ENCODE measurements at places on chromosomes 4 and X.

DNA sequence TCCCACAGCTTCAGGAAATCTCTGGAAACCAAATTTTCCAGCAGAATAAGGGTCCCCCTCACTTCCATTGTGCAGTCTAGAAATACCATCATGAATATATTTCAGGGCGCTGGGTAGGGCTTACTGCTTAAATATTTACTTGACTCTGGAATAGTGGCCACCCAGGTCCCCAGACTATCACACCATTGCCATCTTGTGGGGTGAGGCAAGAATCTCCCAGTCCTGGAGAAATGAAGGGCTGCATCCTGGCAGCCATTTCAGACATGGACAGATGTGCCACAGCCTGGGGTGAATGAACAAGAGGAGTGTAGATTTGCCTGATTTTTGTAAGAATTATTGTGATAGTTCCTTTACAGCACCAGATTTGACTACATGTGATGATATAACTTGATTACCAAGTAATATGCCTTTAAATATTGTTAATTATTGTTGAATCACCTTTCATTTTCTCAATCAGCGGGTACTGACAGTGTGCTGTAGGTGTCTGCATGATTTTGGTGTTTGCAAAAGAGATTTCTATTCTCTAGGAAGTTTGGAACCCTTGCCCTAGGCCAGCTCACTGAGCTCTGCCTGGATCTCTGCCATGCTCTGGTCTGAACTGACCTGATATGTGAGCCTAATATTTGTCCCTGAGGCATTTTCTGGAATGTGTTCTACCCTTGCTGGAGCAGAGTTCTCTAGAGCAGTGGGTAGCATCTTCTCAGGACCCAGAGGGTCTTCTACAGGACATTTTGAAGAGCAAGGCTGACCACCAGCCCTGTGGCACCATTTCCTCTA lies 183.4 kb downstream of the KIT start:
- no peak for DNase-seq

- DNase-seq, result no peak
Measured at GRCh38 chr4:25350561-25350960, 26.5 kb upstream of the ANAPC4 start.

DNA sequence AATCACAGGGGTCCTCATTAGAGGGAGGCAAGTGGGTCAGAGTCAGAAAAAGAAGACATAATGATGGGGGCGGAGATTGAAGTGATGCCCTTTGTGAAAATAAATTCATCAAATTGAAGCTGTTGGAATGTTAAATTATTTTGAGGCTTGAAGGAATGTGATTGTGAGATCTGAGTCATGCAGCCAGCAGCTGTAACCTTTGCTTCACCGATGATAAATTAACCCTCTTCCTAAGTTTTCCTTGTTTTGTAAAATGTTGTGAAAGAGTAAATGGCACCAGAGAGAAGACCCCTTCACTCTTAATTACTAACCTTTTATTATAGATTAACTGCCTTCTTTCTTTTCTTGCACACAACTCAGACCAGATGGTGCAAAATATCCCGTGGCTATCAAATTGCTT lies 47.7 kb upstream of the FAM9A start:
- no peak for DNase-seq

DNA sequence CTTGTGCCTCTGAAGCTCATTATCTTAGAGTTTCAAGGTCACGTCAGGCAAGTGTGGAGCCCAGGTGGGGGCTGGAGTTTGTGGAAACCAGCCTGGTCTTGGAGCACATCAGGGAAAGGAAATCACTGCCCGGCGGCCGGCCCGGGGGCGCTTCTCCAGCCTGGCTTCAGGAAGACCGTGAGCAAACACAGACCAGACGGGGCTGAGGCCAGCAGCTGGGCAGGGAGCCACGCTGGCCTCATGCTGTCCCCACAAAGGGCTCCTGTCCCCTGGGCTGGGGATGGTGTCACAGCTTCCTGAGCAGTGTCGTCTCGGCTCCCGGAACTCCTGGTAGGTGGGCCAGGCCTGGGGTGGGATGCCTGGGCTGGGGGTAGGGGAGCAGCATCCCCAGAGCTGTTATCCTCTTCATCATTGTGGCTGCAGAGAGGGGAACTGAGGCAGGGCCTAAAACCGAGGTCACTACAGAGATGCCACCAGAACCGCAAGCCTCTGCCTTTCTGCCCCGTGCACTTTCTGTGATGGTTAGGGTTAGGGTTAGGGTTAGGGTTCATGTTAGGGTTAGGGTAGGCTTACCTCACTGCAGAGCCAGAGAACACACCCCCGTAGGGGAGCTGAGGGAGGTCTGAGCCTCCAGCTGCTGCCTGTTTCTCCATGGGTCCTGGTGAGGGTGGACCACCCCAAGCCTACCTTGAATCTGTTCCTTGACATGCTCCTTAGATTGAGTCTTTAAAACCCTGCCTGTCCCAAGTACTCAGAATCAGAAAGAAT lies 77.5 kb downstream of the HTRA3 start:
- DNase-seq, result no peak

DNA sequence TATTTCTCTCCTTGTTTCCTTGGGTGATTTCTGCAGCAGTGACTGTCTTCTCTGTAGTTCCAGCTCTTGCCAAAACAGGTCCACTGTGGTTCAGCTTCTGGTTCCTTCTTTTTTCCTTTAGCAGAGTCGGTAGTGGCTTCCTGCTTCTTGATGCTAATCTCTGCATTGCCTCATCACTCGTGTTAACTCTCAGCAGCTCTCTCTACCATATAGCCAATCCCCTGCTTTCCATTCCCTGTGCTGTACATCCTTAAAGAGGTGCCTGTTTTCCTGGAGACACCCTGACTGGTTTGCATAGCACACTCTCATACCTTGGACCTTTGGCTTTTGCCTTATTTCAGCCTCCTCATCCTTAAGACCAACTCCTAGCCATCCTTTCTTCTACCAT lies 191.2 kb upstream of the LNX1 start:
- no peak for DNase-seq

DNA sequence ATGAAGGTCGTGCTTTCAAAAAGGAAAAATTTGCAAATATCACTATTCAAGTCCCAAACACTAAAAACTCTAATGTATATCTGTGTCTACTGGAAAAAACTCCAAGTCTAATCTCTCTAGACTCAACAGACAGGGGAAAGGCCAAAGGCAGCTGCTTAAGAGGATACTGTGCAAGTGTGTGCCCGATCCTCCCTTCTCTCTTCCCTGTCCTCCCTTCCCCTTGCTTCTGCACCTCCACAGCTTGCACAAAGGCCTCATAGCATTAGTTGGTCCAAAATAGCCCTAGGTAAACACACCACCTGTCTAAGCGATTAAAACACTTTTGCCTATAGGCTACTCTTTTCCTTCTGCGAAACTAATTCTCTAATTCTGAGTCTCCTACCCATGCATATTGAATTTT lies 10.6 kb downstream of the C4orf54 start:
- no peak for DNase-seq

DNA sequence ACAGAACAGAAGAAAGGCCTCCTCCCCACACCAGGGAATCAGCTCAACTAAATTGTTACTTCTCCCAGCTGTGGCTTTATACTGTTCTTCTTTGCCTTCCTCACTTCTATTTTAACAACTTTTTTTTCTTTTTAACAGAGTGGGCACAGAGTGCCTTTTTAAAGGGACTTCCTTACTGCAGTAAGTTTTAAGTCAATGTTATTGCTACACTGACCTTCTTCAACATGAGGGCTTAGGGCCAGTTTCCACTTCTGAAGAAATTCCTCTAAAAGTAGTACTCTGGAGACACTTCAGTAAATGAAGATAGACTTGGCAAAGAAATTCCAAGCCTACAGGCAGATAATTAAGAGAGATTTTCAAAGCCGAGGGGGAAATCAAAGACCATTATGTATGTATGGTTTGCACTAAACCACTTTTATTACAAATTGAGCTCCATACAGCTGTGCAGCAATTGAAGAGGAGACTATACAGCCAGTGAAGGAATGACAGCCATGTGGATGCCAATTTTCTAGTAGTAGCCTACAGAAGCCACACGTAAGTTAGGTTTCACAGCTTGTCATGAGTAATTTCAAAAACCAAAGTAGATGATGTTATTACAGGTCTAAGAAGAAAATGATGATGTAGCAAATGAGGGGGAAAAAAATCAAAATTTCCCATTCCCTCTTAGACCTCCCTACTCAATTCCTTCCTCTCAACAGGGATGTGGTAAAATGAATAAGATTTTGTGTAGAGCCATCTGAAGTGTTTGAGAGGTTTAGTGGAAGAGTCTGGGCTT lies 36.9 kb upstream of the RASGEF1B start:
- no peak for DNase-seq

GRCh38 chrX:107654872-107655761 lies 26.8 kb downstream of the PRPS1 start:
- no peak for DNase-seq

GRCh38 chr4:152771741-152772533 lies 7.6 kb downstream of the TIGD4 start:
- DNase-seq, result no peak

DNA sequence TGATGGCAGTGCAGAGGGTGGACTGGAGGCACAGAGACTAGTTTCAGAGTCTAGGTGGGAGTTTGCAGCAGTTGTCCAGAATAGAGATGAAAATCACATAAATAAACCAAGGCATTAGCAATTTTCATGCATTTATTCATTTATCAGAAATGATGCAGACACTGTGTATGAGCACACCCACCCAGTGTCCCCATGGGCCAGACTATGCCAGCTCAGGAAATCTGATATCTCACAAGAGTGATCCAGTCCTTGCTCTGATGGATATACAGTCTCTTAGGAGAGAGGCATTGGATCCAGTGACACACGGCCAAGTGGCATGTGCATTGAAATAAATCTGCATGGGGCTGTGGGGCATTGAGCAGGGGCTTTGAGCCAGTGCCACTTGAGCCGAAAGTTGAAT lies 228.2 kb downstream of the FRMPD4 start:
- DNase-seq, result no peak

Data from NCI-H1417 treated with DMSO at 0.1 percent for 48 hours (cell line).